NCI-H526 treated with DMSO at 0.1 percent for 48 hours (cell line): ENCODE measurements at places on chromosomes 16 and 17.

- peak; percentile 81 for DNase-seq
Measured at GRCh38 chr17:59366773-59367656, 35.6 kb downstream of the YPEL2 start.

DNA sequence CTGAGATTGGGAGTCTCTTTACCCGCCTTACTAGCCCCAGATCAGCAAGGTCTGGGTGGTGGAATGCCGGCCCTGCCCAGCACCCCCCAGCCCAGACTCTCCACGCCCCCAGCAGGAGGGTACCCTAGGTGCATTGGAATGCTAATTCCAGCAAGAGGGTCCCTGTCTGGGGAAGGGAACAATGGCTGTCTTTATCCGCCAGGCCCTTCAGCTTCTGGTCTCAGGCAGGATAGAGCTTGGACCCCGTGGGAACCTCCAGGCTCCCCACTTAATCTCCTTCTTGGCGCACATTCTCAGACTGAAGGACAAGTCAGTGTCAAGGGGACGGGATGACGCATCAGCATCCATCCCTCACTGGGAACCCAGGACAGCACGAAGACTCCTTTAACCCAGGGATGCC, 85.1 kb downstream of the LITAF start:
- no peak for DNase-seq

DNA sequence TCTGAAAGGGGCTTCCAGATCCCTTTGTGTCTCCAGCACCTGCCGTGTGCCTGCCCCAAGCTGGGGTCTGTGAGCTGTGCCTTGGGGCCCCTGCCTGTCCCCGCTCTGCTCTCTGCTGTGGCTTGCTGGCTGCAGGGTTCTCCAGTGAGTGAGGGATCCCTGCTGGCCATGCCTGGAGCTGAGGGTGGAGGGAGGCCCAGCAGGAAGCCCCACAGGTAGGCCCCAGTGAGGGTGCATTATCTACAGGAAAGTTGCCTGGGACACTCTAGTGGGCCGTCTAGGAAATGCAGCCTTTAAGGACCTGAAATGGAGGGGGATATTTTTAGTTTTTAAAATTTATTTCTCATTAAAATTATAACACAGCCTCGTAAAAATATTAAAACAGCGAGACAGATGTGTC, 50.9 kb downstream of the JPH3 start:
- DNase-seq = no peak

- DNase-seq = no peak
Measured at GRCh38 chr16:306911-307370, 24.0 kb downstream of the PDIA2 start.

- DNase-seq = peak; percentile 1
Measured at GRCh38 chr17:37570527-37571093, 38.6 kb downstream of the SYNRG start.

DNA sequence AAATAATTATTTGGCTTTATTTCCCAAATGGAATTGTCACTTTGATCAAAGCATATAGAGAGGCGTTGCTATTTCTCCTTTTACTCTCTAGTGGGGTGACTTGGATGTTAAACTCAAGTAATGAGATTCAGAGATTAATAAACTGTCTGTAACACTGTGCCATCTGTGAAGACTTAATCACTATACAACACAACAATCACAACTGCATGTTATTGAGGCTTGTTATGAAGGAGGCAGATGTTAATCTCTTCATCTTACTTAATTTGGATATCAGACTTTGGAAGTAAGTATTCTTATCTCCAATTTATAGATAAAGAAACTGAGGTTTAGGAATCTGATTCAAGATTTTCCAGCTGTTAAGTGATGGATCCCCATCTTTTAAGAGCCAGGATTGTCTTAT, 132.5 kb downstream of the CNTNAP4 start:
- DNase-seq = no peak
